ENCODE measurements at places on chromosomes 3 and 15. TPM values are rescaled to one million over a fixed set of nuclear protein-coding genes. Genes with fewer than 3 reads are reported as not detected.

Gene CIDEC
- polyA plus RNA-seq: not detected

Gene SLC33A1
- polyA plus RNA-seq: 7.9 TPM

Gene GP9
- polyA plus RNA-seq: not detected

DNA sequence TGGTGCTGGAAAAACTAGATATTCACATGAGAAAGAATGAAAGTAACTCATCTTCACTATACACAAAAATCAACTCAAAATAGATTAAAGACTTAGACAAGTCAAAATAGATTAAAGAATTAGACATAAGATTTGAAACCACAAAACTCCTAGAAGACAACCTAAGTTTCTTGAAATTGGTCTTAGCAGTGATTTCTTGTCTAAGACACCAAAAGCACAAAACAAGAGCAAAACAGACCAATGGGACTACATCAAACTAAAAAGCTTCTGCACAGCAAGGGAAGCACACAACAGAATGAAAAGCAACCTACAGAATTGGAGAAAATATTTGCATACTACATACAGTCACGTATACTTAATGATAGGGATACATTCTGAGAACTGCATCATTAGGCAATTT, 6.5 kb upstream of the VPS39 start:
- H3K36me3 ChIP-seq: peaks cover 46% of the 10 kb centered on the region
- H3K4me1 ChIP-seq: no peaks in the 10 kb centered on the region
- no peak overlapping the region for H3K27ac ChIP-seq

Measured in cardiac muscle cell (in vitro differentiated cells and primary cell).